ENCODE measurements at places on chromosomes 1 and 21. TPM values are rescaled to one million over a fixed set of nuclear protein-coding genes. Genes with fewer than 3 reads are reported as not detected.

The CFHR2 gene
- total RNA-seq = not detected

The SPOCD1 gene
- total RNA-seq = 6.9 TPM

The FAM131C gene
- 16.5 TPM for total RNA-seq

The TDRD5 gene
- not detected for total RNA-seq

The PLEKHA6 gene
- 20.3 TPM for total RNA-seq

The RXFP4 gene
- total RNA-seq = not detected
